ENCODE measurements at places on chromosomes 1 and 21. TPM values are rescaled to one million over a fixed set of nuclear protein-coding genes. Genes with fewer than 3 reads are reported as not detected.

DNA sequence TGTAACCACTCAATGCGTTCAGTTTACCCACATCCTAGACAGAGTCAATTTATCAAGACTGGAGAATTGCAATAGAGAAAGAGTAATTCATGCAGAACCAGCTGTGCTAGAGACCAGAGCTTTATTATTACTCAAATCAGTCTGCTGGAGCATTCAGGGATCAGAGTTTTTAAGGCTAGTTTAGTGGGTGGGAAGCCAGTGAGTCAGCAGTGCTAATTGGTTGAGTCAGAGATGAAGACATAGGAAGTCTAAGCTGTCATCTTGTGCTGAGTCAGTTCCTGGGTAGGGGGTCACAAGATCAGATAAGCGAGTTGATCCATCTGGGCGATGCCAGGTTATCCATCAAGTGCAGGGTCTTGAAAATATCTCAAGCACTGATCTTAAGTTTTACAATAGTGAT is 499.6 kb downstream of the MRPL39 start:
- ATAC-seq, result no peak

- ATAC-seq, result peak; percentile 97
These were observed at the start of gene NCDN for GRCh38 chr1:35557611-35558373. Gene NCDN, plus strand, starts transcription at chr1:35557799. Its CDS starts 392 bp downstream, at chr1:35558191.

GRCh38 chr1:236688705-236689104 is 2.4 kb downstream of the ACTN2 start:
- ATAC-seq, result no peak

- ATAC-seq, result no peak
These were observed 2.7 kb upstream of the NPHP4 start for GRCh38 chr1:5994713-5995621.

Gene KIF14
- total RNA-seq, result 0.13 TPM

Gene LIN28A
- not detected for total RNA-seq

DNA sequence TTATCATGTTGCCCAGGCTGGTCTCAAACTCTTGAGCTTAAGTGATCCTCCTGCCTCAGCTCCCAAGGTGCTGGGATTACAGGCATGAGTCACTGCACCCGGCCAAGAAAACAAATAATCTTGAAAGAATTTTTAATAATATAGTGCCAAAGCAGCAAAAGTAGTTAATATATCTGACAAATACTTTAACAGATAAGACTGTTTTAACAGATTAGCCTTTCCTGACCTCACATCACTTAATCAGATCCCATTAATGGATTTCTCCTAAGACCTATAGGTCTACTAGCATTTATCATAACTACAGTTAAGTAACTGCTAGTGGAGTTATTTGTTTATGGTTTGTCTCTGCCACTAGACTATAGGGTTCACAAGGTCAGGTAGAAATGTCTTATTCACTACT is 61.1 kb upstream of the HP1BP3 start:
- ATAC-seq, result no peak

DNA sequence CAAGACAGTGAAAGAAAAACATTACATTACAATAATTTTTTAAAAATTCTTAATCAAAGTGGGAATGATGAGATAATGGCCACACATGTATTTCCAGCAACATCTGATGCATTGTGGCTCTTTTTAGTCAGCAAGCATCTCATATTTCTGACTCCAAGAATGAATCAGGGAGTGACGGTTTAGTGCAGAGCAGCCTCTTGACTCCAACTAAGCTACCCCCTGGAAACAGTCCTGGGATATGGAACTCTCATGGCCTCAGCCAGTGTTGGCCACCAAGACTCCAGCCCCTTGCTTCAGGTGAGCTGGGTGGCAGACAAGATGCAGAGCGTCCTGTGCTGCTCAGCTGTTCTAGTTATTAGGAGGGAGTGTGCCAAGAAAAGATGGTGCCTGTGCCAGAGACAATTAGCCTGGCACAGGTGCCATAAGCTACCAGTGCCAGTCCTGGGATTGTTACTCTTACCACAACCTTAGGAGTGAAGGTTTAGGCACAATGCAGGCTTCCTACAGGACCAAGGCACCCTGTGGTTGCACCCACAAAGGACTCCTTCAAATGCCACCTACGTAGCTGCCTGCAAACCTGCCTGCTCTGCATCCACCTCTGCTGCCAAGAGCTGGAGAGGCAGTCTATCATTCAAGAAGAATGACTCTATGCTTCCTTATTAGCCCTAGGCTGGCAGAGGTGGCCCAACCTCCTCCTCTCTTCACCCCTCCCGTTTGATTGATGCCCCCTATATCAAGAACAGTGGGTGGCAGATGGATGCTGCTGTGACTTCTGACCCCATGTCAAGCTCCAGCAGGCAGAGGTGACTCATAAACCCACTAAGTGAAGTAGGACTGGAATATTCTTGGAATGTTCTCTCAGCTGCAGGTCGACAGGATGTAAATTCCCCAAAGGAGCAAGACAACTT is 6.0 kb upstream of the SEC16B start:
- no peak for ATAC-seq

GRCh38 chr21:44630440-44630839 is 3.5 kb downstream of the KRTAP10-9 start:
- ATAC-seq, result no peak

Gene HMCN1
- total RNA-seq, result 67.4 TPM

Gene PBX1
- total RNA-seq, result 75.8 TPM

DNA sequence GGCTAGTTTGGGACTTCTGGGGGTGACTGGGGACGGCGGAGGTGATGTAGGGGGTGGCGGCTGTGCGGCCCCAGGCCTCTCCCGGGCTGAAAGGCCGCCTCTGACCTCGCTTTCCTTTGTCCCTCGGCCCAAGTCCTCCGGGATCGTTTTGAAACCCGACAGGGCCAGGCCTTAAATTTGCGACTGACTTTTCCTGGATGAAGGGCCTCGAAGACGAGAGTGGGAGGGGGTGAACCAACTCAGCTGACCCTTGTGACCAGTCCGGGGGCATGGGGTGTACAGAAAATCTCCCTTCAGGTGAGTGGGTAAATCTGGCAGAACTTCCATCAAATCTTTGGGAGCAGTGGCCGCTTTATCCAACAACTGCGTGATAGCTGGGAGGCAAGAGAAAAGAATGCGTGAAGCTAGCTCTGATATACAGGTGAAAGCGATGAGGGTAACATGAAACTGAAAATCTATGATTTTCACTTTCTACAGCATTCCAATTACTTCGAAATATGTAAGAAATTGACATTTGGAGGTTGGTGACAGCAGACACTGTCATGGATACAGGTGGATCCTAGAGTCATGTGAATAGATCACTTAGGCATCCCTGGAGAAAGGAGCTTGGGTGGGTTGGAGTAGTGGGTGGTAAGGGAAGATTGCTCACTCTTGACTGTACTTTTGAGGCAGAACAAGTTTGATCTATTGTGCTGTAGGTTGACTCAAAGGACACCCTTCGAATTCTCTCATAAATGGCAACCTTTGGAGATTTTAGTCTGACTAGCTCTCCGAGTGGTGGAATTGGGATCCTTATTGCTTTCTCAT is 885 bp downstream of the AHCYL1 start:
- ATAC-seq, result no peak

Gene C1orf185
- not detected for total RNA-seq

Gene NR0B2
- total RNA-seq, result not detected

DNA sequence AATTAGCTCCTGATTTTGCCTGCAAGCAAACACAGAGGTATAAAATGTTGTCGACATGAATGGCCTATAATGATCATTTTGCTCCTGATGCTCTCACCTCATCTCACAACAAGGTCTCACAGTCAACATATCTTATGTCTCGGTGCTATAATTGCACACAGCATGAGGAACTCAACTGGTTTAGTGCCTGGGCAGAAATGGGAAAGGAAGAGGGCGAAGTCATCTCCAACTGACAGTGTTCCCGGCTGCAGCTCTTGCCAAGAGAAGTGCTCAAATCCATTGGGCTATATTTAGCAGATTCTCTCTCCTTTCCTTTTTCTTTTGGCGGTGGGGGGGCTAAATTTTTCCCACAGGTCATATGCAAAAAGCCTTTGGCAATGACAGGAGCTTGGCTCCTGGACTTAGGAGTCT is 53.0 kb downstream of the SLC45A1 start:
- peak; percentile 34 for ATAC-seq

DNA sequence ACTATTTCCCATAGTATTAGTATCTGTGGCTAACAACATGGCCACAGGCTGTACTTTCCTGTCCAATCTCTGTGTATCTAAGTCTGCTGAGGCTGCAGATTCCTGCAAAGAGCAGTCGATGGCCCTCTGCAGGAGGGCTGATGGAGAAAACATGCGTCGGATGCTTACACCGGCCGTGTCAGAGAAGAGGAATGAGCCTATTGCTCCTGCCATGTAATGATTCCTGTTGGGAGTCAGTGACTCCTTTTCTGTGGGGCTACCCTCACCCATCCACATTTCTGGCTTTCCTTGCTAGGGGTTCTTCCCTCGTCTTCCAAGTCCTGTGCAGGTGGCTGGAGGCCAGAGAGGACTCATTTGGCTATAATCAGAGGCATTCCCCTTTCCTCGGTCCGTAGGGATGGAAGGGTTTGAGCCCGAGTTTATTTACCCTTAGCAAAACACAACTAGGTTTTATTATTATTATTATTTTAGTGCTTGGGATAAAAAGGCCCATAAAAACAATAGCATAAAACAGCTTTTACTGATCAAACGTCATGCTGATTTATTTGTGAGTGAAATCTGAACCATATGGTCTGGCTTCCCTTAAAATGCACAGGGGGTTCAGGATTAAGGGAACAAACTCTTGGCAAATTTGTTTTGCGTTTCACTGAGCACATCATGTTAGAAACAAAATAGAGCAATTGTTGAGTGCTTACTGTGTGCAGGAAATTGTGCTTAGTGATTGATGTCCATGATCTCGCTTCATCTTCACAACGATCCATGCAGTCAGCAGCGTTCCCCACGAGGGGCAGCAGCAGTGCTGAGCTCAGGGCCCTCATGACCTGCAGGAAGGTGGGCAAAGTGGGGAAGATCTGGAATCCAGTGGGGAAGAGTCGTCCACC is 70.8 kb downstream of the KIF26B start:
- no peak for ATAC-seq

DNA sequence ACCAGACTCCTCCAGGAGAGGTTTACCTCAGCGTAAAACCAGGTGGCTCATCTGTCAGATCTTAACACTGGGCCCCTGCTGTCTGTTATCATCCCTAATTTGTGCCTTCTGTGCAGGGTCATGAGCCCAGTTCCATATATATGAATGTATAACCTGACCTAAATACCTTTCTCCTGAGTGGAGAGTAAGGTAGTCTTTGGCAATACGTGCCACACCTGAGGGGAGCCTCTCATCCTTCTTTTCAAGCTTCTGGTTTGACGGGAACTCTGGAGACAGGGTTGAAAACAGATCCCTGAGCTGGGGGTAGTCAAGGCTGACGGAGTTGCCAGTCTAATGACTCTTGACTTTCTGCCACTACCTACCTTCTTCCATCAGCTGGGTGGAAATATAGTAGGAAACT is 4.1 kb downstream of the SFT2D2 start:
- ATAC-seq, result no peak
